Common myeloid progenitor, CD34-positive (primary cell): ENCODE measurements at places on chromosomes 13 and 19.
A peak's percentile ranks its signal among the peaks of the same experiment; 100 is the strongest.

DNA sequence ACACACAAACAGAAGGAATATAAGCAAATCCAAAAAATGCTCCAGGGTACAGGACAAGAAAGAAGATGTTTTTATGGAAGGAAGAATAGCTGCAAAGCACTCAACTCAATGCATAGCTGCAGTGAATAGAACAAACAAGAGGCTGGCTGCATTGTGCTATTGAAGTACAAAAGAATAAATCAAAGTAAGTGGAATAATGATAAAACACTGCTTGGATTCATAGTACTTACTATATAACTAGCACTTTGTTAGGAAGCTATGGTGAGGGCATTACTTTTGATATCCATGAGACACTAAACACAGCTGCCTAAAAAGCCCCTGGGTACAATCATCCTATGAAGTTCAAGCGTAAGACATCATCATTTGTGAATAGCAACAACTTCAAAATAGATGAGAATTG, 350.1 kb downstream of the PCDH9 start:
- no peak for DNase-seq

- DNase-seq: no peak
Measured at GRCh38 chr13:81597101-81597500, 1256.2 kb upstream of the SPRY2 start.

- no peak for DNase-seq
Measured at GRCh38 chr13:98813993-98814392, 61.5 kb upstream of the SLC15A1 start.

- peak; percentile 73 for DNase-seq
Measured at GRCh38 chr19:11887611-11888531, at the start of gene ZNF69. Gene ZNF69, plus strand, starts transcription at chr19:11887782. Its CDS starts 142 bp downstream, at chr19:11887924.

GRCh38 chr13:106246666-106247188, 288.7 kb downstream of the EFNB2 start:
- DNase-seq: no peak

- DNase-seq: peak; percentile 21
Measured at GRCh38 chr13:107867701-107868661, 347.4 kb downstream of the LIG4 start.

- no peak for DNase-seq
Measured at GRCh38 chr13:24230428-24231072, 70.0 kb downstream of the SPATA13 start.

DNA sequence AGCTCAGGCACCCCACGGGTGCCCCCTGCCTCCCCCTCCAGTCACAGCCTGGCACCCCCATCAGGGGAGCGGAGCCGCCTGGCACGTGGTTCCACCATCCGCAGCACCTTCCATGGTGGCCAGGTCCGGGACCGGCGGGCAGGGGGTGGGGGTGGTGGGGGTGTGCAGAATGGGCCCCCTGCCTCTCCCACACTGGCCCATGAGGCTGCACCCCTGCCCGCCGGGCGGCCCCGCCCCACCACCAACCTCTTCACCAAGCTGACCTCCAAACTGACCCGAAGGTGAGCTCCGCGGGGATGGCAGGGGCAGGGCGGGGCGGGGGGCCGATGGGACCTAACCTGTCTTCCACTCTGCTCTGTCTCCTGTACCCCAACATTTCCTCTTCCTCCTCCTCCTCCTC, 25.0 kb downstream of the CKM start:
- DNase-seq: no peak

DNA sequence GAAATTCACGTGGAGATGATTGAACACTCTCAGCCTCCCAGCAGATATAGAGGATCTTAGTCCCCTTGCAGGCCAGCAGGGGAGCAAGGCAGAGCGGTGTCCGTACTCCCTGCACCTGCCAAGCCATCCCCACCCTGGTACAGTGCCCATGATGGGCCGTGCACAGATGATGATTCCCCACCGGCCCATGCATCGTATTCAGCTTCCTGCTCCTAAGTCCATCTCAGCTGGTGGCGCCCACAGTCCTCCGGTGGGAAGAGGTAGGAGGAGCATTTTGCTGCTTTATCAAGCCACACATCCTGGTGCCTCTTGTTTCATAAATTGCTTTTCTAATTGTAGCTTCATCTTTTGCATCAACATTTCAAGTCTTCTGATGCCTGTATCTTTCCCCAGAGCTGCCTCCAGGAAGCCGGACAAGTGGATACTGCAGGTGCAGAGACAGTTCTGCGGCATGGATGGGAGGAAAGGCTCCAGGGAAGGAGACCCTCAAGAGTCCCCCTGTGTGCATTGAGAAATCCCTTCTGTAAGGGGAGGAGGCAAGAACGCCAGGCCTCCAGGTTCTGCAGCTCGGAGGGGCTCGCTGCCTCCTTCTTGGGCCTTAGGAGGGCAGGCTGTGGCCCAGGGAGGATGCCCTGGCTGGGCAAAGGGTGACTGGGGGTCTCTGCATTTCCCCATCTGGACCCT, 55.3 kb downstream of the F2RL3 start:
- no peak for DNase-seq

DNA sequence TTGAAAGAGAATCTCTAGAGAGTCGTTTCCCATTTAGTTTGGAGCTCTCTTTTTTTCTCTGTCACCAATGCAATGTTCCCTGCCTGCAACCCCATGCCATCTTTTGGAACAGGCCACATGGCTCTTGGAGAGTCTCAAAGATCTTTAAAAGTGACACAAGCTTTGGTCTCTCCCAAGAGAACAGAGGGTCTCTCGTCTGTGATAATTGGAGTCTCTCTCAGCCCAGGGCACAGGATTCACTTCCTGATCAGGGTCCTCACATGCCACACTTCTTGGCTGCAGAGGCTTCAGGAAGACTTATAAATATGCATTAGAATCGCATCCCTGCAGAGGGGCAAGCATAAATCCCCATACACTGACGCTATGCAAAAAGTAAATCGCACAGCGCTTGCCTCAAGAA, 240.5 kb downstream of the IRS2 start:
- no peak for DNase-seq

- DNase-seq: peak; percentile 71
Measured at GRCh38 chr13:24161010-24161775, 673 bp downstream of the SPATA13 start.

- DNase-seq: no peak
Measured at GRCh38 chr19:14409146-14410023, 9.8 kb downstream of the DDX39A start.

- no peak for DNase-seq
Measured at GRCh38 chr19:55492362-55492944, 4.2 kb downstream of the SSC5D start.

GRCh38 chr19:8336072-8336569, 6.9 kb downstream of the KANK3 start:
- DNase-seq: no peak
